ENCODE measurements at places on chromosomes 2 and 18.

DNA sequence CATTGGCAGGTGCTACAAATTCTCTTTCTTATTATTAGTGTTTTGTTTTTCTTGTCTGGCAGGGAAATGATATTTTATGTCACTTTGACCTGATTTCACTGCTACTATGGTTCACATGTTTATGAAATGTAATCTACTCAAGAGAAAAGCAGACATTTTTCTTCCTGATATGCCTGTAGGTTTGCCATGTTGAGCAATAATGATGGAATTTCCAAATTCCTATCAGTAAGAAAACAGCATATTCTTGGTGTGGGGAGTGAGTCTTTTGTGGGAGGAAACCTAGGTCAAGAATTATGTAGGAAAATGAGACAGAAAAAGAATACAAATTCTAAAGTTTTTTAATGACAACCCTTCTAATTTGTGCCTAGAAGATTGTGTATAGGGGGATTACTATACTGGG, 356.4 kb downstream of the SLC4A3 start:
- DNase-seq, result no peak

GRCh38 chr2:42829671-42830440, 37.5 kb upstream of the HAAO start:
- DNase-seq, result no peak

- no peak for DNase-seq
Observed at GRCh38 chr2:28381225-28382180, 11.2 kb upstream of the FOSL2 start.

GRCh38 chr2:239679755-239680154, 278.9 kb upstream of the HDAC4 start:
- no peak for DNase-seq

- peak; percentile 60 for DNase-seq
Observed at GRCh38 chr18:54444319-54444914, 86.7 kb downstream of the C18orf54 start.

- peak; percentile 42 for DNase-seq
Observed at GRCh38 chr2:168583064-168583709, 127.1 kb downstream of the CERS6 start.

GRCh38 chr2:22855761-22856184, 529.2 kb upstream of the KLHL29 start:
- no peak for DNase-seq
